ENCODE measurements at places on chromosomes 16 and 17.

DNA sequence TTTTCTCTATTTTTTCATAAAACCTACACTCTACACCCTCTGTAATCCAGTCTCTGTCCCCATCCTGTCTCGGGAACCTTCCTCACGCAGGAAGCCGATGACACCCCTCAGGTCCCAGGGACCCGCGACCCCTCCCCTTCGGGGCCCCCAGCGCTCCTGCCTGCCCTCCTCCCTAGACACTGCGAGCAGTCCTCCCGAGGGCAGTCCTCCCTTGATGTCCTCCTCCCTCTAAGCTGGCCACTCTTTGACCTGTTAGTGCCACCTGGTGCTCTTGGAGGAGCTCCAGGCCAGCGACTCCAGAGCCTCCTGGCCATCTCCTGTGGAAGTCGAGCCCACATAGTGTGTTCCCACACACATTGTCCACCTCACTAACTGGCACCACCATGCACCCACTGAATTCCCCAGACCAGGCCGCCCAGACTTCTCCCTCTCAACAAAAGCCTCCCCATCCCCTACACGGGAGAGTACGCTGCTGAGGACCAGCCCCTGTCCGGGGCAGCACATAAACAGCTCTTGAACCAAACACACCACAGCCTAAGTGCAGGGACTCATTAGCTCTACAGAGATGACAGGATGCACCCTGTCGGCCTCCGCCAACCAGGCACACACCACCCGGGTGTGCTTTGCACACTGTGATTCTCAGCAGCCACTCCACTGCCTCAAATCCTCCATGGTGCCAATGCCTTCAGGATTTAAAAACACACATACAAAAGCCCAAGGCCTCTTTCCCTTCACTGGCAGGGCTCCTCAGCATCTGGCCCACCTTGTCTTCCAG lies 9.3 kb downstream of the OSBPL7 start:
- no peak for DNase-seq

DNA sequence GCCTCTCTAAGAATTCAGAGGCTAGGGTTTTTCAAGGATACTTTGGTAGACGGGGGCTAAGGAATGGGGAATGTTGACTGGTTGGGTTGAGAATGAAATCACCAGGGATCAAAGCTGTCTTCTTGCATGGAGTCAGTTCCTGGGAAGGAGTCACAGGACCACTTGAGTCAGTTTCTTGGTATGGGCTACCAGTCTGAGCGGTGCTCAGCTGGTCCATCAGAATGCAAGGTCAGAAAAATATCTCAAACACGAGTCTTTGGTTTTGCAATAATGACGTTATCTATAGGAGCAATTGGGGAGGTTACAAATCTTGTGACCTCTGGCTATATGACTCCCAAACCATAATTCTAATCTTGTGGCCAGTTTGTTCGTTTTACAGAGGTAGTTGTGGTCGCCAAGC lies 18.4 kb downstream of the CHD9NB start:
- no peak for DNase-seq

DNA sequence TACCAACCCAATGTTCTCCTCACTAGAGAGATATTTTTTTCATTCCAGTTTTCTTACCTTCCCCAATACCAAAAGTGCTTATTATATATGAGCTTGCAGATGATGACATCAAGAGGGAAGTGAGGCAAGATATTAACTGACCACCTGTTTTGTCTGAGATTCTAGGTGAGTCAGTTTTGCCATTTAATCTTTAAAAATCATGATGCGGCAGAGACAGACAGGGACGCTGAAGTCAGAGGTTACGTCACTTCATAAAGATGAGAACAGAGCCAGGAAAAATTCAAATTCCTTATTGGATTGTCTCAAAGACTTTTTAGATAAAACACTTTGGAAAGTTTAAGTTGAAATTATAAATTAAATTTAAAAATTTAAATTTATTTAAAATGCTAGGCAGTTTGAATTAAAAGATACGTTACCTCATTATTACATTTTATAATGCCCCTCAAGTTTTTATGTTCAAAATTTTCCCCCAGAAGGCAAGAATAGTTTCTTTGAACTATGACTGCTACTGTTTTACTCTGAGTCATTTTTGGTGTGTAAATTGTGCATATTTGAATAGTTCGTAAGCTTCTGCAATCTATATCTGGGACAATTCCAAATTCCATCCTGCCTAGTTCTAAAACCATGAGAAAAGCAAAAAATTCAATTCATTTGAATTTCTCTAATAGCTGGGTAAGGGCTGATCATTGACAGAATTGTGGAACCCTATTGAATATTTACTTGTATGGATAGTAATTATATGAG lies 839.6 kb upstream of the GOT2 start:
- no peak for DNase-seq

- no peak for DNase-seq
Measured at GRCh38 chr17:50672831-50673551, 34.7 kb downstream of the ANKRD40 start.

DNA sequence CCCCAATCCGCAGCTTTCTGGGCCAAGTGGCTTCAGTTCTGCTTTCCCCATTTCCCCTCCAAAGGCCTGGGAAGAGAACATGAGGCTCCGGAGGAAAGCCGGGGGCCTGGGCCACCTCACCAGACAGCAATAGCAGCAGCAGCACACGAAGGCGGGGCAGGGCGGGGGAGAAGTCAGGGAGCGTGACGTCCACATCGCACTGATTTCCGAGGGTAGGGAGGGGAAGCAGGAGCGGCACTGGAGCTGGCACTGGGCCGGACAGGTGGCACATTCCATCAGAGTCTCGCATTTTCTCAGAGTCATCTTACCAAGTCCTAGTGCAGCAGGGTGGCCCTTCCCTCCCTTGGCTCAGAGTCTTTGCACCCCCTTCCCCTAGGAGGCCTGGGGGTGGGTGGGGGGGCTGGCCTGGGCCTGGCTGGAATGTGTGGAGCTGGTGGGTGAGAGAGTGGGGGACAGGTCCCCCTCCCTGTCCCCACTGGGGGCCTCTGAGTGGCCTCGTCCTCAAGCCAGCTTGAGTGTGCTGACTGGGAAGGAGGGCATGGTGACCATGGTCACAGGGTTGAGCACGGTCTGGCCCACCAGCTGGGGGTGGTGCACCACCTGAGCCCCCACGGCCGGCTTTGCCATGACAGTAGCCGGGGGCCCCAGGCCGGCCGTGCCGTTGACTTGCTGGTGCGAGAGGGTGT lies 14.3 kb downstream of the MNT start:
- no peak for DNase-seq

GRCh38 chr17:48181653-48182052 lies 74.1 kb downstream of the SNX11 start:
- no peak for DNase-seq
